ENCODE measurements at places on chromosomes 3 and 15.

DNA sequence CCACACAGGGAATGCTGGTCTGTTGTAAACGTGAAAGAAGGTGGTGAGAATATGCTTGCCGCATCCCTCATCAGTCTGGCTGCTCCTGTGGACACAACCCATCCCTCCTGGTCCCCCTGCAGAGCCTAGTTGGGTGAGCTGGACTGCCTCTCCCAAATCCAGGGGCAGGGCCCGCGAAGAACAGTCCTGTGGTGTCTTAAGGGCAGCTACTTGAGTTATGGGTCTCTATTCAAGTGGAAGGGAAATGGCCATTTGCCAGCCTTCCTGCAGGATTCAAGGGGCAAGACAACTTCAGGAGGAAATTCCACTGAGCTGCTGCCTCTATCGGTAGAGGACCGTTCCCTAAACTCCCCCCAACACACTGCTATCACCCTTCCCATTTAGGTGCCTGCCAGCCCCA lies 98.9 kb downstream of the IQSEC1 start:
- no peak for DNase-seq

- DNase-seq: no peak
These were observed 25.0 kb downstream of the SLC12A8 start for GRCh38 chr3:125187599-125187910.

DNA sequence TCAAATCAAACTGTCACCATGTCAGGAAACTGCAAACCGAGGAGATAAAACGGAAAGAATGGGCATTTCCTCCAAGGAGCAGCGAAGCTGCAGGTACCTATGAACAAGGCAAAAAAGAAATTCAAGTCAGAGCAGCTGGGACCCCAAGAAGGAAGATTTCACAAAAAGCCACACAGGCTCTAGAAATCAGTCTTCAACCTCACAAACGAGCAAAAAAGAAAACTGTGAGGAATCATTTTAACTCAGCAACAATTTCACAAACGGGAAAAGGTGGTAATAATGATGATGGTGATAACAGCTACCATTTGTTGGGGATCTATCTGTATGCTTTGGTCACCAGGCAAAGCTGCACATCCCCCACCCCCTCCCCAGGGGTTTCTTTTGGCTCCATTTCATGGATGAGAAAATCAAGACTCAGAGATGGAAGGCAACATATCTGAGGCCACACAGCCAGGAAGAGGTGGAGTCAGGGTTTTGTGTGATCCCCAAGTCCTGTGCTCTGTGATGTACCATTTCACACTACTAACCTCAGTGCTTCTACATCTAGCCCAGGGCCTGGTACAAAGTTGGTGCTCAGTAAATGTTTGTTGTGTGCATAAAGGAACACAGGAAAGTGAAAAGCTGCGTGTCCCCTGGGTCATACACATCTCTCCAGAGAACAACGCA lies 109.9 kb downstream of the IQSEC1 start:
- DNase-seq: no peak

- peak; percentile 29 for DNase-seq
These were observed 313.3 kb downstream of the SATB1 start for GRCh38 chr3:18111796-18112232.

DNA sequence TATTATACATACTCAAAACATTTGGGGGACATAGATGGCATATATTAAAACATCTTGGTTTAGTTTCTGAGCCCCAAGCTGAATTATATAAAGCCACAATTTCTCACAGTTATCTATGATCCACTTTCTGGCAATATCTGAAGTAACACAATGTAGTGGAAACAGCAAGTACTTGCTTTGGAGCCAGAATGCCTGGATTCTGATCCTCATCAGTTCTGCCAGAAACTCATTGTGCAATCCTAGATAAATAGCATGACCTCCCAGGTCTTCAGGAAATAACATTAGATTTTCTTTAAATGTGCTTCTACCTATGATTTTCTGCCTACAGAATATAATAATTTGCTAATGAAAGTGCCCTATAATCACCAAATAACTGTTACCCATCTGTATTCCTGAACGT lies 544.9 kb downstream of the NAALADL2 start:
- DNase-seq: no peak

DNA sequence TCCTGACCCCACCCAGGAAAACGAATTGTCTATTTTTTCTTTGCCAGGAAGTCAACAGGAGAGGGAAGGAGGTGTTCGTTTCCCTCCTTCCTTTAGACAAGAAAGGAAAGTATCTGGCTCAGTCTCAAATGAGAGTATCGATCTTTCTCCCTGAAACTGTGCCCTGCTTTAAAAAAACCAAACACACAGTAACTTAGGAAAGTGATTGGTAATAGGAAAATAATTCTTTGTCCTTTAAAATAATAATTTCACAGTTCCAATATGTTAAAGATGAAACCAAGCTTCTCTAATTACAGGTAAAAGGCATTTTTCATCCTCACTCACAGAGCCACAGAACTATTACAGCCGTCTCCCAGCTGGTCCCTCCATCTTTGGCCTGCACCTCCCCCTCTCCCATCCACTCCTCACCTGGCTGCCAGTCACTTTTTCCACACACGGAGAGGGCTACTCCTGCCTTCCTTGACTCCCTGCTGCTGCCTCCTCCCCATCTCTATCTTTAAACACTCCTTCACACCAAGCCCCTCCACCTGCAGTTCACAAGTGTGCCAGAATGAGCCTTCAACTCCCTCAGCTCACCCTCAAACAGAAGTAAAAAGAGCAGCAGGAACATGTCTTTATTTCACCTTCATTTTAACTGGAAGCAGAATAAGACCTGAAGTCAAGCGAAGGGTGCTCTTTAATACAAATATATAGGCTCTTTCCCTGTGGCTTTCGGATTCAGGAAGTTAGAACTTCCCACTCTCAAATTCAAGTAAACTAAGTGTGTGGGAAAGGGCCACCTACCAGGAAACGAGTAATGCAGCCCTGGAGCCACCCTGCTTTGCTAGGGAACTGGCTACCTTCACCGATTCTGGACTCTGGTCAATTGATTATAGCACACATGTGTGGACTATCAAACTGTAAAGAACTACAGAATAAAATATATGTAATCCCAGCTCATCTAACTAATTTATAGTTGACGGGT lies 116.4 kb downstream of the SENP2 start:
- DNase-seq: peak; percentile 67

DNA sequence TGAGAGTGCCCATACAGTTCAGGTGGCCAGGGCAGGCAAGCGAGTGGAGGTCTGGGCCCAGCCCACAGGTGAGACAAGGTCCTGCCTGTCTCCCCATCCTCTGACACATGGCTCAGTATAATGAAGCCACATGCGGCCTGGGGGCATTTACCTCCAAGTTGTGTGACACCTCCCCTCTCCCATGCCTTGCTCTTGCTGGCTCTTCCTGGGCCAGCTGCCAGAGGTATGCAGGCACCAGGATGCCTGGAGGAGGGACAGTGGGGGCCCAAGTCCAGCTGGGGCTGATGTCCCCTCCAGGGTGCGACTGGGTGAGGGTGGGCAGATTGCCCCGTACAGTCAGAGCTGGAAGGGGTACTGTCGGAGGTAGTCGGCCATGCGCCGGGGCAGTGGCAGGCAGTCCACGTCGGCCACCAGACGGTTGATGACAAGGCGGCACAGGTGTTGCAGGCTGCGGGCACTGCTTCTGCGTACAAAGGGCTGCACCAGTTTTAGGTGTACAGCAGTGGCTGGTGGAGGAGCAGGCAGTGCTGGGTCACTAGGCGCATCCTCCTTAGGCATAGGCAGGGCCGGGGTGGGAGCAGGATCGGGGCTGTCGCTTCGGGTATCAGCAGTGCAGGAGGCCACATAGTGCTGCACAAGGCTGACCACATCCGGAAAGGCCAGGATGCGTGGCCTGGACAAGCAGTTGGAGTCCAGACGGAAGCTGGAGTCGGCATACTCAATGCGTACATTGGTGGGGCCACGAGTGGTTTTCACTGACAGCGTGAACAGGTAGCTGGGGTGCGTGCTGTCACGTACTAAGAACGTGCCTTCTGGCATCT lies 4.1 kb downstream of the CISH start:
- DNase-seq: no peak
